ENCODE measurements at places on chromosomes 11 and 22. TPM values are rescaled to one million over a fixed set of nuclear protein-coding genes. Genes with fewer than 3 reads are reported as not detected.
A peak's percentile ranks its signal among the peaks of the same experiment; 100 is the strongest.

- DNase-seq: no peak
- no peaks in the 10 kb centered on the region for H3K27me3 ChIP-seq
- H3K4me1 ChIP-seq: peaks cover 4% of the 10 kb centered on the region
Measured at GRCh38 chr11:8839957-8840945, 70.7 kb upstream of the AKIP1 start.

GRCh38 chr11:47997063-47998053 is 17.0 kb downstream of the PTPRJ start:
- no peak for DNase-seq
- no peaks in the 10 kb centered on the region for H3K36me3 ChIP-seq
- no peaks in the 10 kb centered on the region for H3K27me3 ChIP-seq
- H3K4me1 ChIP-seq: no peaks in the 10 kb centered on the region
- H3K27ac ChIP-seq: no peak overlapping the region

DNA sequence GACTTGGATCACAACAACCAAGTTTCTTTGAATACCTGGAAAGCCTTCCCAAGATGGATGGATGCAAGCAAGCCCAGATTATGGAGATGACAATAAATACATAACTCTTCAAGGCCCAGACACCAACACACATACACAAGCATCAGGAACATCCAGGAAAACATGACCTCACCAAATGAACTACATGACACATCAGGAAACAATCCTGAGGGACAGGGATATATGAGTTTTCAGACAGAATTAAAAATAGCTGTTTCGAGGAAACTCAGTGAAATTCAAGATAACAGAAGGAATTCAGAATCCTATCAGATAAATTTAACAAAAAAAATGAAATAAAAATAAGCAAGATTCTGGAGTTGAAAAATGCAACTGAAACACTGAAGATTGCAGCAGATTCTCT is 659.4 kb downstream of the METTL15 start:
- no peak for DNase-seq
- H3K27me3 ChIP-seq: no peaks in the 10 kb centered on the region
- H3K4me3 ChIP-seq: no peak overlapping the region

DNA sequence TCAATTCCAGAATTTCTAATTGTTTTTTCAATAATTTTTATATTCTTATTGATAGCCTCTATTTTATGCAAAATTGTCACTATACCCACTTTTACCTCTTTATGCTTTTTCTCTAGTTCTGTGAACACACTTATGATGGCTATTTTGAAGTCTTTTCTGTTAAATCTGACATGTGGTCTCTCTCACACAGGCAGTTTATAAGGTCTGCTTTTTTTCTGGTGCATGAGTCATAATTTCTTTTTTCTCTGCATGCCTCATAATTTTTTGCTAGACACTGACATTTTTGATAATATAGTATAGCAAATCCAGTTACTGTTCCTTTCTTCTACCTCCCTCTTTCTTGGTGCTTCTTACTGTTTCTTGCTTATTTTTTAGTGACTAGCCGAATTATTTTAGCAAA is 36.0 kb downstream of the ZBTB44 start:
- DNase-seq: no peak
- no peak overlapping the region for H3K27ac ChIP-seq
- no peak overlapping the region for H3K4me3 ChIP-seq
- no peaks in the 10 kb centered on the region for H3K36me3 ChIP-seq
- H3K27me3 ChIP-seq: no peaks in the 10 kb centered on the region

DNA sequence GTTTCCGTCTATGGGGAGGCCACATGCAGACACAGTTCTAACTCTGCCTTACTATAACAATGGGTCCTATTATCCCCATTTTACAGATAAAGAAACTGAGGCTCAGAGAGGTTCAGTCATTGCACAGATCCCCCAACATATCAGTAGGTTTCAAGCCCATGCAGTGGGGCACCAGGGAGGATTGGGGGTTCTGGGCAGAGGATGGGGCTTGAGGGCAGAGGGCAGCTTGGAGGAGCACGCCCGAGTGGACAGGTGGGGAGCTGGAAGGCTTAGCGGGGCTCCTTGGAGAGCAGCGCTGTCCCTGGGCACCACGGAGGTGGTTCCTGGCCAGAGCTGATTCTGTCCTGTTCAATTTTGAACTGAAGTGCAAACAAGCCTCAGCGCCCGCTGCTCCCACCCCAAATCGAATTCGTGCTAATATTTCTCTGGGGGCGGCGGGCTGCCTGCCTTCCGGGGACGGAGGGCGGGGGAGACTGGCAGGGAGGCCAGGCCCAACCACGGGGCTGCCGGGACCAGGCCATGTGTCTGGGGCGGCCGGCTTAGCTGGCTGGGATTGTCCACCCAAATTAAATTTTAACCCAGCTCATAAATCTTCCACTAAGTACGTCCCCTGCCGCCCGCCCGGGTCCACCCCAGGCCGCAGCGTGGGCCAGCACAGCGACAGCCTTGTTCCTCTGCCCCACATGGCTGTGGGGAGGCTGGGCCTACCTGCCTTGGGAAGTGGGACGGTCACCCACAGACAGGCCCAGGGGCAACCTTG is 49.4 kb downstream of the FLRT1 start:
- no peaks in the 10 kb centered on the region for H3K27me3 ChIP-seq
- no peak overlapping the region for H3K4me3 ChIP-seq
- H3K4me1 ChIP-seq: peaks cover 8% of the 10 kb centered on the region
- no peak for DNase-seq
- H3K36me3 ChIP-seq: no peaks in the 10 kb centered on the region
- no peak overlapping the region for H3K27ac ChIP-seq

DNA sequence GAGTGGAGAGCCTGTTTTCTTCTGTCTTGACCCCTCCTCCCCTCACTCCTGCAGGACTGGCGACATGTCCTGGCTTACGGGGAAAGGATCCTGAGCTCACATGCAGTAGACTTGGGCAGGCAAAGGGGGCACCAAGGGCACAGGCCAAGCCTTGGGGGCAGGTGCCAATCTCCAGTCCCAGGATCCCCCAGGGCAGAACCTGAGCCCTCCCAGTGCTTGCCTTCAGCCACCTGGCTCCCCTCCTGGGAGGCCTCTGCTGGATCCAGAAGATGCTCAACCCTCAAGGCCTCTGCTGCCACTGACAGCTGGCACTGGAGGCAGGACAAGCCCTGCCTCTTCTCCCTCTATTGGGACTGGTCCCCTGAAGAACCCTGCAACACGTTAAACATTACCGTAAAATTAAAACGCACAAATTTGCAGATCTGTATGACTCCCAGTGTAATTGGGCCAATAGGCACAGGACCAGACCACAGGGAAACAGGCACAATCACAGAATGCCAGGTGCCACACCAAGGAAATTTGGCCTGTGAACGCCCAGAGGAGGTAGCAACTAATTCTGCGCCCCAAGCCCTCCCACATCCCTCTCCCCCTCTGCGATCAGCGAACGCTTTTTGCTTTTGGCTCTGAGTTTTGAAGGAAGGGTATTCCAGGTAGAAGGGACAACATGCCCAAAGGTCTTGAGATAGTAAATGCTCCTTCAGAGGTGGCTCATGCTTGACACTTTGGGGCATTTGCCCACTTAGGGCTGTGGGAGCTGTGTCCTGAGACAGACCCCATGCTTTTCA is 967 bp upstream of the LZTR1 start:
- peak overlapping the region; percentile 92 for H3K27ac ChIP-seq
- H3K36me3 ChIP-seq: no peaks in the 10 kb centered on the region
- peaks cover 19% of the 10 kb centered on the region for H3K4me1 ChIP-seq
- H3K27me3 ChIP-seq: no peaks in the 10 kb centered on the region
- DNase-seq: no peak
- peak overlapping the region; percentile 93 for H3K4me3 ChIP-seq

GRCh38 chr11:63552921-63553320 is 10.3 kb downstream of the PLAAT2 start:
- no peaks in the 10 kb centered on the region for H3K27me3 ChIP-seq
- no peak overlapping the region for H3K27ac ChIP-seq
- no peak overlapping the region for H3K4me3 ChIP-seq
- H3K4me1 ChIP-seq: no peaks in the 10 kb centered on the region
- DNase-seq: no peak
- no peaks in the 10 kb centered on the region for H3K36me3 ChIP-seq

DNA sequence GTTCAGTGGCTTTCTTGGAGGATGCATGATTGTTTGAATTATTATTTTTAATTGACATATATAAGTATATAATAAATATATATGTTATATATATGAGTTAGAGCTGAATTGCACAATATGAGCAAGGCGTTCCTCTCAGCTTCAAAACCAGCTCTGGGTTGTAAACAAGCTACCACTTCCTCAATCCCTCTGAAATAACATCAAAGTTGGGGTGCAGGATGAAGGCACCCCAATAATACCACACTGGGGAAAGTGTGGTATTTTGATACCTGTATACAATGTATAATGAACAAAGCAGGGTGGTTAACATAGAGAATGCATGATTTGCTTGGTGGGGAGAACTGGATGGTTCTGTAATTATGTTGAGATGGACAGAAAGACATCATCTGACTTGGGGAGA is 1.7 kb upstream of the SORL1 start:
- H3K4me3 ChIP-seq: no peak overlapping the region
- H3K27ac ChIP-seq: no peak overlapping the region
- no peaks in the 10 kb centered on the region for H3K4me1 ChIP-seq
- H3K36me3 ChIP-seq: no peaks in the 10 kb centered on the region
- DNase-seq: no peak
- H3K27me3 ChIP-seq: no peaks in the 10 kb centered on the region

DNA sequence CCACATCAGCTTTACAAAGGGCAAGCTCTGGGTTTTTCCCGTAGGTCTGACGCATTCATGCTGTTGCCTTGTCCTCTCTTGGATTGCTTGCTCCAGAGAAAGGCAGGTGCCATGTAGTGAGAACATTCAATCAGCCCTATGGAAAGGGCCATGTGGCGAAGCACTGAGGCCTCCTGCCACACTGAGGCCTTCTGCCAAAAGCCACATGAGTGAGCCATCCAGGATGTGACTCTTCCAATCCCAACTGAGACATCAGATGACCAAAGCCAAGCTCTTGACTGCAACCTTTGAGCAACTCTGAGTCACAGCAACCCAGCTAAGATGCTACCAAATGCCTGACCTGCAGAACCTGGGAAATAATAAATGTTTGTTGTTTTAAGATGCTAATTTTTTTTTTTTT is 9.0 kb upstream of the PANX3 start:
- DNase-seq: no peak
- H3K27me3 ChIP-seq: no peaks in the 10 kb centered on the region
- H3K36me3 ChIP-seq: no peaks in the 10 kb centered on the region
- no peaks in the 10 kb centered on the region for H3K4me1 ChIP-seq

- H3K4me3 ChIP-seq: no peak overlapping the region
- no peak for DNase-seq
- peak overlapping the region; percentile 94 for H3K27ac ChIP-seq
- peaks cover 13% of the 10 kb centered on the region for H3K4me1 ChIP-seq
- H3K36me3 ChIP-seq: no peaks in the 10 kb centered on the region
Measured at GRCh38 chr11:94928117-94928990, 45.0 kb downstream of the CWC15 start.

DNA sequence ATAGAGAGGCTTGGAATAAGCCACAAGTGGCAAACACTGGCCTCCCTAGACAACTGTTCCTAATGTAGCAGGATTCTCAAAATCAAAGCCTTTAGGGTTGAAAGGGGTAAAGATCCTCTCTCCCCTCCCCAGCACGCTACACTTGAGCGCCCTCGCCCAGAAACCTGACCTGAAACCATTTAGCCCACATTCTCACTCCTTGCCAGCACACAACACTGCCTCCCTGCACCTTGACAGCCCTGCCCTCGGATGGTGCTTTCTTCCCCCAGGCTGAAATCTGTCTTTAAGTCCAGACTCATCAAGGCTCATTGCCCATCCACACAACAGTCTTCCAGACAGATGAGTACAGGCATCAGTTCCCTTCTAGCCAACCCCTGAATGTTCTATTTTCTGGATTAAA is 26.5 kb downstream of the CWC15 start:
- no peaks in the 10 kb centered on the region for H3K36me3 ChIP-seq
- no peak overlapping the region for H3K27ac ChIP-seq
- H3K4me3 ChIP-seq: no peak overlapping the region
- H3K27me3 ChIP-seq: no peaks in the 10 kb centered on the region

DNA sequence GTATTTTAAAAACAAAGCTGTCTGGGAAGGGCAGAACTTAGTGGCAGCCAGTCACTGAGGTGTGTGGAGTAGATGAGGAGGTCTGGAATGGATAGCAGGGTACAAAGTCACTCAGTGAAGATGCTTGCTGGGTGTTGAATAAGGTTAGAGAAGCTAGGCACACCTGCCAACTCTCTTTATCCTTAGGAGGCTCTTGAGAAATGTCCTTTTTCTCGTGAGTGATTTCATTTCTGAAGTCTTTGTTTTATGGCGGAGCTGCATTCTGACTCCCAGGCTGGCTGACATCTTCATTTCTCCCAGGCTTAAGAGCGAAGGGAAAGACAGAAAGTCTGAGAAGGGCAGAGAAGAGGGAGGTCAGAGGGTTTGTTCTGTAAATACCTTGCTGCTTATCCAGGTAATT is 31.0 kb downstream of the CECR2 start:
- H3K4me1 ChIP-seq: no peaks in the 10 kb centered on the region
- no peak overlapping the region for H3K4me3 ChIP-seq
- H3K27ac ChIP-seq: no peak overlapping the region
- no peaks in the 10 kb centered on the region for H3K27me3 ChIP-seq
- DNase-seq: no peak

- H3K4me1 ChIP-seq: no peaks in the 10 kb centered on the region
- no peak for DNase-seq
- H3K36me3 ChIP-seq: no peaks in the 10 kb centered on the region
- H3K27me3 ChIP-seq: no peaks in the 10 kb centered on the region
- no peak overlapping the region for H3K27ac ChIP-seq
Measured at GRCh38 chr11:34830648-34831047, 85.5 kb downstream of the APIP start.

DNA sequence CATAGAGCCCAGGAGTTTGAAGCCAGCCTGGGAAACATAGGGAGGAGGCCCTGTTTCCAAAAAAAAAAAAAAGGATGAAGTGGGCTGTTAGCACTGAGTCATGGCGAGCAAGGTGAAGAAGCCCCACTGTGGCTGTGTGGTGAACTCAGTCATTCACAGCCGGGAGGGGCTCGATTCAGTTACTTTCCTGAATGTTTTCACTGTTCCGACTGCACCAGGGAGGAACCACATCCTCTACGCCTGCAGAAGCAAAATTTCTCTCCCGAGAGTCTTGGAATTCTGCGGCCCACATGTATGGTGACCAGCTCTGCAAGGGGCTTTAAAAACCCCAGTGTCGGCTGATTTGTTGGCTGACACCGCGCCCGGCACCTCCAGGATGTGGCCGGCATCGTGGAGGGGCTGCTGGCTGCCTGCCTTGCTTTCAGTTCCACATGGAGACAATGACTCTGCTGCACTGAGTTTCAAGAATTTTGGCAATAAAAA is 27.8 kb upstream of the GRAMD4 start:
- H3K36me3 ChIP-seq: no peaks in the 10 kb centered on the region
- peak overlapping the region; percentile 14 for H3K27ac ChIP-seq
- no peaks in the 10 kb centered on the region for H3K27me3 ChIP-seq
- no peak for DNase-seq

MPZL3 gene
- total RNA-seq: 1.9 TPM

TBX10 gene
- total RNA-seq: not detected

VEGFB gene
- total RNA-seq: 23.6 TPM

OR2AG2 gene
- total RNA-seq: 0.14 TPM

All from uterus (tissue), 4 donors.